ENCODE measurements at places on chromosomes 16 and 17.

DNA sequence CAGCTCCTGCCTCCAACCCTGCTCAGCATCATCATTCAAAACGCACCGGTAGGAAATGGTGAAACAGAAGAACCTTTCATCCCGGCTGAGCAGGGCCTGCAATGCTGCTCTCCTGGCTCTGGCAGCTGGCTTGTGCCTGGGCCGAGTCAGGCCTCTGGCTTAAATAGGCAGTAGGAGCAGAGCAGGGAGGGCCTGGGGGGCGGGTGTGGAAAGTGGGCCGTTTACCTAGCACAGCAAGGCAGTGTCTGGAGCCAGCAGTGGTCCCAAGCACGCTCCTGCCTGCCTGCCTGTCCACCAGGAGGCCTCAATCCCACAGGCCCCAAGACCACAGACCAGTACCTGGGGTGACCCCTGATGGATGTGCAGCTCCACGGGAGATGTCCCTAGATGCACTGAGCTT is 59.3 kb downstream of the SMPD3 start:
- no peak for DNase-seq

- DNase-seq, result no peak
Measured at GRCh38 chr17:74554909-74555308, 9.0 kb upstream of the CD300C start.

DNA sequence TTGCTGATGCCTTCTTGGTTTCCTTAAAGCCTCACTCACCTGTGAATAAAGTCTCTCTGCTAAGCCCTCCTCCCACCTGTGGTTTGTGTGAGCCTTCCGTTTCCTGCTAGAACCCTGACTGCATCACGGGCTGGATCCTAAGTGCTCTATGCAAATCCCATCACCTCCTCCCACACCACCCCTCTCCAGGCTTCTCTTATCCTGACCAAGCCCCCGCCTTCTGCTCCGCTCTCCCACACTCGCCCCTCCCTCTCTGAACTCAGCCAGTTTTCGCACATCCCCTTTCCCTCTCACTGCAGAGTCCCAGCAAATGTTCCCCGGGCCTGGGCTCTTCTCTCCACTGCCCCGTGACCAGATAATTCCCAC is 51.8 kb downstream of the PIMREG start:
- DNase-seq, result no peak

- DNase-seq, result no peak
Measured at GRCh38 chr16:85936816-85937215, 37.9 kb downstream of the IRF8 start.

DNA sequence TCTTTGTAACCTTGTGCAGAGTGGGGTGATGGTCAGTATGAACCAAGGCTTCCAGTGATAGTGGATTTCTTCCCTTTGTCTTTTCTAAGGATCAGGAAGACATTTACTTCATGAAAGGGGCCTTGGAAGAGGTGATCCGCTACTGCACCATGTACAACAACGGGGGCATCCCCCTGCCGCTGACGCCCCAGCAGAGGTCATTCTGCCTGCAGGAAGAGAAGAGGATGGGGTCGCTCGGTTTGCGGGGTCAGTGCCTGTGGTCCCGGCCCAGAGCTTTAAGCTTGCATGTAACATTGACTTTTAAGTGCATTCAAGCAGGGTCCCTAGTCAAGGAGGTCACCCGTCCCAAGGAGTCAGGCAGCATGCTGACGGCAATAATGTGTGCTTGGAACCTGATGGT is 56.0 kb downstream of the MEAK7 start:
- DNase-seq, result no peak

- no peak for DNase-seq
Measured at GRCh38 chr17:57080718-57081117, 4.3 kb upstream of the AKAP1 start.

DNA sequence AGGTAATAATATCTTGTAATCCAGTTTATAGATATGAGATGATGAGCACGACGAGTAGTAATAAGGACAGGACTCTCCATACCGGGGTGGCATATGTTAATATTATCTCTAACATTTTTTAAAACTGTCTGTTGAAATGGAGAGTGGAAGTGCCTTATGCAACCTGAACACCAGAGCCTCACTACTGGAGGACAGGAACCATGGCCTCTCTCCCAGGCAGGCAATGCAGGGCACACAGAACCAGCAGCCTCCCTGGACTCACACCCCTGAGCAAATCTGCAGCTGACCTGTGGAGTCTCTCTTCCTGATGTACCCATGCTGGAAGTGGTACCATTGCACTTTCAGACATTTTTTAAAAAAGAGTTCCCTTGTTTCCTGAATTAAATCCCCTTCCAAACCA is 55.2 kb upstream of the ERN1 start:
- DNase-seq, result no peak

DNA sequence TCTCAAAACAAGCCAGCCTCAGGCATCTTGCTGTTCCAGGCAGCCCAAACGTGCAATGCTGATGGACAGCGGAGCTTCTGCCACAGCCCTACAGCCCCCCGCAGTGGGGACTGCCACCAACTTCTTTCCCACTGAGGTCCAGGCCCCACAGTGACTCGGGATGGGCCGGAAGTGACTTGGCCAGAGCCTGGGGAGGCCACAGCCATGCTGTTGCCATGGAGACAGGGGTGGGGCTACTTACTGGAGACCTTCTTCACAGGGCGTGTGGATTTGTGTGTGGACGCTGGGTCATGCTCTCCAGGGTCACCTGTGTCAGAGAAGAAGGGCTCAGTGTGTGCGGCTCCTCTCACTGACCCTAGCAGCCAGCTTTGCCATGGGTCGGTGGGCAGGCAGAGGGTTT is 15.0 kb downstream of the TRIM25 start:
- no peak for DNase-seq

- DNase-seq, result no peak
Measured at GRCh38 chr17:60864708-60865005, 187.0 kb downstream of the BCAS3 start.

DNA sequence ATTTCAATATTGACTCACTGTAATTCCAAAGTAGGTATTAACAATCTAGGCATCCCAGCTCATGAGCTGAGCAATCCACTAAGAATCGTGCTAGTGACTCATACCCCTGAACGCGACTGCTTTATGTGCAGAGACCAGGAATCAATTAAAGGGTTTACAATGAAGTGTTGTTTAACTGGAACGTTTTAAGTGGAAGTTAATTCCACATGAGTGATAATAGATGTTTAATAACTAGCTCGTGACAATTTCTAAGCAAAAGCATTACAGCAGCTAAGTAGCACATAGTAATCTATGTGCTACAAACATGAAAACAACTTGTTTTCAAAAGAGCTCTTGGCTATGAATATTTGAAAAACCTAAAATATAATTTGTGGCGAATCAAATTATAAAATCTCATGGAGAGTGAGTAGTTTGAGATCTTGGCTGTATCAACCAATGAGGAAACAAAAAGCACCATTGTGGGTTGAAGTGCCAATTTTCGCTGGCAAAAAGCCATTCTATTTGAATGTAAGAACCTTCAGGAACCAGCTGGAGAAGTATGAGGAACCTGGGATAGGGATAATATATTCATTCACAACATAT is 9.4 kb downstream of the GJC1 start:
- no peak for DNase-seq

DNA sequence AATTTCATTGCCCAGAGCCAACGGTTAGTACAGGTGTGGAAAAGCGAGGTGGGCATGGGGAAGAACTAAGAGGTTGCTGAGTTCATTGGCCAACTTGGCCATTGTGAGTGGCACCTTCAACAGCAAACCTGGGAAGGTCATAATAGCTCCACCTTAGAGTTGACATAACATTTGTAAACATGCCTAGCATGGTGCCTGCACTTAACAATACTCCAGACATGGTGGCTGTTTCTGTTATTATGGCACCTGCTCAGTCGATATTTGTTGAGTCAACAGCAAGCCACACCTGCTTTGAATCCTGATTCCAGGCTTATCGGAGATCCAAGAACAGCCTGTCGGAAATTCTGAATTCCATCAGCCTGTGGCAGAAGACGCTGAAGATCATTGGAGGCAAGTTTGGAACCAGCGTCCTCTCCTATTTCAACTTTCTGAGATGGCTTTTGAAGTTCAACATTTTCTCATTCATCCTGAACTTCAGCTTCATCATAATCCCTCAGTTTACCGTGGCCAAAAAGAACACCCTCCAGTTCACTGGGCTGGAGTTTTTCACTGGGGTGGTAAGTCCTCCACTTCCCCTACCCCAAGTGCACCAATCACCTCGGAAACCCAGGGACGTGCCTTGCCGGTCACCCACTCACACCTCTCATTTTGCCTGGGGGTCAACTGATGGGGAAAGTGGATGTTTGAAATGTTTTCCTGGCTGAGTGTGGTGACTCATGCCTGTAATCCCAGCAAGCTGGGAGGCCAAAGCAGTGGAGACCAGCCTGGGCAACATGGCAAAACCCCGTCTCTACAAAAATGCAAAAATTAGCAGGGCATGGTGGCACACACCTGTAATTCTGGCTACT is 46.0 kb downstream of the TMC5 start:
- DNase-seq, result no peak

DNA sequence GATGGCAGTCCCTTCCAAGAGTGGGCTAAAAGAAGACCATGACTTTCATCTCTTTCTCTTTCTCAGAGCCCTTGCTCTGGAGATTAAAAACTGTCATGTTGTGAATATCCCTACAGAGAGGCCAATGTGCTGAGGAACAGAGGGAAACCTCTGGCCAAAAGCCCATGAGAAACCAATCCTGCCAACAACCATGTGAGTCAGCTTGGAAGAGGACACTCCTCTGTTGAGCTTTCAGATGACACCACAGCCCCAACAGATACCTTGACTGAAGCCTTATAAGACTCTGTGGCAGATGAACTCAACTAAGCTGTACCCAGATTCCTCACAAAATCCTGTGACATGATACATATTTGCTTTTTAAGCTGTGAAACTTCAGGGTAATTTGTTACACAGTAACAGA is 19.6 kb downstream of the CPPED1 start:
- DNase-seq, result no peak

DNA sequence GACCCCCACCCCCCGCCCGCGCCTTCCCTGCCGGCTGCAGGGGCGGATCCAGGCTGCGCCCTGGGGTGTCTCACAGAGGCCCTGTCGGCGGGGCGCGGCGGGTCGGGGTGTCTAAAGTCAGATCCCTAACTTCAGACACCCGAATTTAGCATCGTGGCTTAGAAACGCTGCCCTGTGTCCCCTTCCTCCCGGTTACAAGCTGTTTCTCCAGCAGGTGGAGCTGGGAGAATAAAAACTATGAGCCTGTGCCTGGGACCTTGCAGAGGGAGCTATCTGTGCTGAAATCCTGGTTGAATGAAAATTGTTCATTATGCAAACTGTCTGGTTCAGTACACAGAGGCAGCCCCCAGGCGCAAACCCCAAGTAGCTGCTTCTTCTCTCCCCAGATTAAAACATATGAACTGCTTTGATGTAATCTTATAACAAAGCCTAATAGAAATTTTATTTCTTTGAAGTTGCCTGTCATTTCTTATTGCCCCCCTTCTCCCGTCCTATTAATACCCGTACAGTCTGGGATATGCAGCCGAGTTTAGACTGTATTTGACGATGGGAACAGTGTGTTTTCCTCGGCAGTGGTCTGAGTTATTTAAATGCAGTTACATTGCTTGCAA is 79.0 kb downstream of the RPA1 start:
- DNase-seq, result no peak

GRCh38 chr16:83458612-83459011 is 349.2 kb upstream of the HSBP1 start:
- no peak for DNase-seq

DNA sequence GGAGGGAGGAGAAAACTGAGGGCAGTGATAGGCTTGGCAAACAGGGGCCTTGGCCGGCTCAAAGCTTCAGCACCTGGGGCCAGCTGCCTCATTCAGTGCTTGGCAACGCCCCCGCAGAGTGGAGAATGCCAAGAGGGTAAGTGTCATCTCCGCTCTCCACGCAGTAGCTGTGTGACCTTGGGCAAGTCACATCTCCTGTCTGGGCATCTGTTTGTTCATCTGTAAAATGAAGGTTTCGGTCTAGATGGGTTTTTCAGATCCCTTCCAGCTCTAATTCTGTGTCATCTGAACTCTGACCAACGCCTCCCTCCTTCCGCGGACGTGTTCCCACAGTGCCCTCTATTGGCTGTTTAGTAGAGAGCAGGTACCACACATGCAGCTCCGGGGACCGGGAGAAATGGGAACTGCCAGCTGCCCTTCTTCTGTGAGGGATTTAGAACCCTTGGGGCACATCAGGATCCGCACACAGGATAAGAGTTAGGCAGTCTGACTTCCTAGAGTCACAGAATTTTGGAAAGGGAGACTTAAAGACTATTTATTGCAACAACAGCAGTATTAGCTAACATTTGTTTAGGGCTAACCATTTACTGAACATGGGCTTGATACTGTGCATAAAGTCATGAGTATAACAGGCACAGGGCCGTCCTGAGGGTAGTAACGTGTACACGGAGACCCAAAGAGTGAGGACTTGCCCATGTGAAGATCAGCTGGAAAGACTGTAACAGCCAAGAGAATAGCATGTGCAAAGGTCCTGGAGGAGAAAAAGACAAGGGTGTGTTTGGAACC is 26.8 kb downstream of the GP2 start:
- no peak for DNase-seq

DNA sequence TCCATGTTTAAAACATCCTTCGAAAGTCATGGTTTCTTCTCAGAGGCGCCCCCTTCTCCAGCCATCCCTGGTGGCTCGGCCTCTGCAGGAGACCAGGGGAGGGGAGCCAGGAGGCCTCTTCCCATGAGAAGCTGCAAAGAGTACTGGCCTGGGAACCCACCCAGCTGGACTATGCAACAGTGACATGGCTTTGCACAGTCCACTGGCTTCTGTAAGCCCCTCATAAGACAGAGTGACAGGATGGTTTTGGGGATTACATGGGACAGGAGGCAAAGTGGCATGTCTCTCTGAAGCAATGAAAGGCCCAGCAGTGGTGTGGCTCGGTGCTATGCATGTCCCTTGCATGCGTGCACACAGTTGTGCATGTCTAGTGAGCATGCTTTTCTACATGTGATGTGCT is 99.5 kb downstream of the C16orf78 start:
- no peak for DNase-seq

- no peak for DNase-seq
Measured at GRCh38 chr16:82782715-82783251, 156.0 kb downstream of the CDH13 start.

DNA sequence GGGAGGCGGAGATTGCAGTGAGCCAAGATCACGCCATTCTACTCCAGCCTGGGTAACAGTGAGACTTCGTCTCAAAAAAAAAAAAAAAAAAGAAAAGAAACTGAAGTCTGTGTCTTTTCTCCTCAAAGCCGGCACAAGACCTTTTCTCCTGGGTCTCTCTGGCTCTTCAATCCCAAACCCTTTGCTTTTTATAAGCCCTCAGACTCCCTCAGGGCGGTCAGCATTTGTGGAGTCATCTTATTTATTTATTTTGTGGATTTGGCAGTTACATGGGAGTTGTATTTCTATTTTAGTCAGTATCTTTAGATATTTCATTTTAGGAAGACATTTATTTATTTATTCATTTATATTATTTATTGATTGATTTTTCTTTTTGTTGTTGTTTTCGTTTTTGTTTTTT is 57.7 kb upstream of the MAP3K14 start:
- DNase-seq, result no peak
